Activated CD8-positive, alpha-beta memory T cell treated with anti-CD3 and anti-CD28 coated beads, Interleukin-2, amount 10 ng/mL, durations not matched to agents 7 days and 5 days (primary cell): ENCODE measurements at places on chromosomes 2 and 18.

- no peak for DNase-seq
These were observed 158.7 kb upstream of the DPP10 start for GRCh38 chr2:114283774-114284173.

DNA sequence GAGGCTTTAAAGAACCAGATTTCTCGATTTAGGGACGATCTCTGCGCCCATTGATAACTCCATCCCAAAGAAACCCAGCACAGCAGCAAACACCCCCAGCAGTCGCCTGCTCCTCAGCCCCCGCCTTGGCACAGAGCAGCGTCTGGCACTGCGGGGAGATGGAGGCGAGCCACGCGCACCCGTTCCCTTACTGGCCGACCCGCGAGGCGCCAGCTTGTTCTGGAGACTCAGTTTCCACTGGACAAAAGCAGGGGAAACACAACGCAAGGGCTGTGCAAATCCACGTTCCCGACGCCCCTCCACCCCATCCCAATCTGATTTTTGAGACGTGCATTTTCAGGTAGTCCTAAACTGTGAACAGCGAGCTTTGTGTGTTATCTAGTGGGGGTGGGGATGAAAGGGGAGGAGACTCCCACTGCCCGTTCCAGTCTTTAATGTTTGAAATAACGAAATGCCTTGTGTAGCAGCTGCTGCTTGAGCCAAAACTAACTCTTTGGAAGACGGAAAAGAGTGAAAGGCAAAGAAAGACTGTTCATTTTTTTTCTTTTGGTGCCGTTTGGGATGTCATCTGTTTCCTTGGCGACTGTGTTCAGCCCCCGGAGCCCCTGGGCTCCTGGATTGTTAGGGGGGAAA, 143.2 kb downstream of the MEIS1 start:
- no peak for DNase-seq

- DNase-seq, result no peak
These were observed 441.9 kb downstream of the RND3 start for GRCh38 chr2:150045601-150046000.

- no peak for DNase-seq
These were observed 1474.2 kb upstream of the CELF4 start for GRCh38 chr18:39039813-39040212.

GRCh38 chr2:42368817-42369531, 8.0 kb upstream of the COX7A2L start:
- DNase-seq, result no peak
